ENCODE measurements at places on chromosomes 2 and 18. TPM values are rescaled to one million over a fixed set of nuclear protein-coding genes. Genes with fewer than 3 reads are reported as not detected.

DNA sequence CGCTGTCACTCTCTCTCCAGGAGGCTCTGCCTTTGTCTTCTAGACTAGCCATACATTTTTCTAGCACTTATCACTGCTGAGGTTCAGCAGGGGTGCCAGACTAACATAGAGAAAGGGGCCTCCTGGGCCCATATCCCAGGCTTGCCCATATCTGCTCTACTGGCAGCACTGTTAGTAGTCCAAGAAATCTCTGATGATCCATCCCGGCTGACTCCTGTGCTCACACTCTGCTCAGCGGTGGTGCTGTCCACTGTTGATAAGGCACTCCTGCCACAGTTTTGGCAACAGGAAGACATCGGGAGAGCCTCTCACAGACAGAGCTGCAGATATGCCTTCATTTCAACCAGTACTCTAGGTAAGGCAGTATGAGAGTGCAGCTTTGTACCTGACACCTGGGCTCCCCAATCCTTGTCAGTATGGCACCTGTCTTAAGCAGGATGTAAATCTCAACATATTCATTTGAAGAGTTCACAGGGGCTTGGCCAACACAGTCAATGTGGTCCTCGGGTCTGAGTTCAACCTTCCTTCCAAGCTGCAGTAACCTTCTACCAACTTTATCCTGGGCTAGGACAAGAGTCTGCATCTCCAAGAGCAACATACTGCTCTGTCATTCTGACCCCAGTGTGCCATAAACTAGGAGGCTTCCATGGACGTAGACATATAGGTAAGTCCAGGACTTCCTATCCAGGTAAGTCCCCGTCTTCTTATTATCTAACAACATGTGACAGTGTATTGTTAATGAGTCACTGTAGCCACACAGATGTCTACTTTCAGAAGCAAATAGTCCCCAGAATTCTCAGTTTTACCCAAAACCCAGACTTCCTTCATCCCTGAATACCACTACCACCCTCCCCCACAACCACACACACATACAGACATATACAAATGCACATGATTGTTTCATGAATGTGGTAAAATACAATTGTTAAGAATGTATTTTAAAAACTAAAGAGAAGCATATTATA lies 16.2 kb downstream of the KLF7 start:
- H3K4me3 ChIP-seq, result no peak overlapping the region
- peak overlapping the region; percentile 89 for H3K27ac ChIP-seq
- H3K4me1 ChIP-seq, result peaks cover 64% of the 10 kb centered on the region

The RAB17 gene
- 10.6 TPM for total RNA-seq

The HOXD8 gene
- total RNA-seq, result not detected

DNA sequence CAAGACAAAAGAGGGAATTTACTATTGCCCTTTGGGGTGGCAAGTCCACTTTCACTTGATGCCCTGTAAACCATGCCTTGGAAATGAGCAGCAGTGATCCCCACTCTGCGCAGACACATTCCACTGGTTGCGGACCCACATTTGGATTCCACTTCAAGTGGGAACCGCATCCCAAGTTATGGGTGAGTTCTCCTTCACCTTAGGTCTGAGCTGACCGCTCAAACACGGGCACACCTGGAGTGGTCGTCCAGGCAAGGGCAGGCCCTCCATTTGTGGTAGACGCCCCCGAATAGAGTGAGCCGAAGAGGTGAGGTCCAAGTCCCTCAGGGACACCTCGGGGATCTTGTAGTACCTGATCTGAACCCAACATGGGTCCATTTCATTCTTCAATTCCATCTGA lies 9.8 kb upstream of the AGXT start:
- H3K4me3 ChIP-seq, result no peak overlapping the region
- no peaks in the 10 kb centered on the region for H3K4me1 ChIP-seq
- DNase-seq, result no peak
- no peaks in the 10 kb centered on the region for H3K27me3 ChIP-seq
- H3K36me3 ChIP-seq, result no peaks in the 10 kb centered on the region
- H3K27ac ChIP-seq, result no peak overlapping the region

GRCh38 chr2:120371969-120372625 lies 26.2 kb downstream of the INHBB start:
- H3K27me3 ChIP-seq, result peaks cover under 1% of the 10 kb centered on the region
- H3K4me1 ChIP-seq, result no peaks in the 10 kb centered on the region
- no peak for DNase-seq
- H3K36me3 ChIP-seq, result no peaks in the 10 kb centered on the region
- H3K27ac ChIP-seq, result no peak overlapping the region

DNA sequence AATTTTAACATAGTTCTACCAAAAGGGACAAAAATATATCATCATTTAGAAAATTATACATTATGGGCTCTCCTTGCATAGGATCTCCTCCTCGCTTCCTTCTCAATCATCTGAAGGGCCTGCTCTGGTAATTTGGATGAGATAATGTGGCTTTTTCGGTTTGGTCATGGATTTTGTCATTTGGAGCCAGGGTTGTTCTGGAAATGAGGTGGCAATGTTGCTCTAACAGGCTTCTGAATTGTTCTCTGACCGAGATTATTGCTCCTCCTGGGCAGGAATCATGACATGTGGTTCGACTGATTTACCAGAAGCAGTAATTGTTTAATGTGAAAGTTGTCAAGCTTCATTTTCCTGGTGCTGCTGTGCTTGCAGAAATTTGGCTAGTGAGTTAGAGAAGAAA lies 194.7 kb upstream of the ERBB4 start:
- H3K4me1 ChIP-seq, result no peaks in the 10 kb centered on the region
- H3K27me3 ChIP-seq, result no peaks in the 10 kb centered on the region
- no peaks in the 10 kb centered on the region for H3K36me3 ChIP-seq

DNA sequence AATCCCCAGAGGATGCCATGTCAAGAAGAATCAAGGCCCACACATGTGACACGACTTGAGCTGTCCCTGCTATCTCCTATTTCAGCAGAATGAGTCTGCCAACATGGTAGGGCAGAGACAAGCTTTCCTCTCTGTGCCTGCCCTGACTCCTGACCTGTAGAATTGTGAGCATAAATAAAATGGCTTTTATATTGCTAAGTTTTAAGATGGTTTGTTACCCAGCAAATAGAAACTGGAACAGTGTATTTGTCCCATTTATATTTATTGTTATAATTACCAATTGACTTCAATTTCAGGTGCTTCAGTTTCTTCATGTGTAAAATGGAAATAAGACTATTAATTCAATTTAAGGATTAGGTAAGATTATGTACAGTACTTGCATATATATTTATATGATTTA lies 90.5 kb downstream of the ASB1 start:
- DNase-seq, result no peak
- H3K27me3 ChIP-seq, result no peaks in the 10 kb centered on the region
- H3K4me3 ChIP-seq, result no peak overlapping the region
- no peaks in the 10 kb centered on the region for H3K4me1 ChIP-seq
- H3K36me3 ChIP-seq, result no peaks in the 10 kb centered on the region

GRCh38 chr2:112493048-112493447 lies 11.1 kb downstream of the TTL start:
- no peaks in the 10 kb centered on the region for H3K4me1 ChIP-seq
- DNase-seq, result no peak
- H3K36me3 ChIP-seq, result peaks cover 25% of the 10 kb centered on the region
- no peak overlapping the region for H3K27ac ChIP-seq
- no peaks in the 10 kb centered on the region for H3K27me3 ChIP-seq

- peak; percentile 23 for DNase-seq
- no peaks in the 10 kb centered on the region for H3K4me1 ChIP-seq
- no peak overlapping the region for H3K4me3 ChIP-seq
- no peaks in the 10 kb centered on the region for H3K36me3 ChIP-seq
- H3K27me3 ChIP-seq, result peaks cover 15% of the 10 kb centered on the region
These were observed 94.6 kb downstream of the NYAP2 start for GRCh38 chr2:225494100-225494459.

The EPB41L3 gene
- not detected for total RNA-seq

GRCh38 chr2:169590804-169591203 lies 6.7 kb downstream of the PPIG start:
- no peak for DNase-seq
- no peaks in the 10 kb centered on the region for H3K4me1 ChIP-seq
- H3K27ac ChIP-seq, result no peak overlapping the region
- H3K27me3 ChIP-seq, result no peaks in the 10 kb centered on the region

The HOXD3 gene
- total RNA-seq, result not detected

- H3K4me3 ChIP-seq, result no peak overlapping the region
- peaks cover 3% of the 10 kb centered on the region for H3K36me3 ChIP-seq
- peaks cover 32% of the 10 kb centered on the region for H3K4me1 ChIP-seq
These were observed 654.8 kb downstream of the SLC4A3 start for GRCh38 chr2:220282236-220282635.

The HAAO gene
- total RNA-seq, result not detected

GRCh38 chr2:191833356-191833755 lies 13.5 kb downstream of the CAVIN2 start:
- H3K36me3 ChIP-seq, result peaks cover 25% of the 10 kb centered on the region
- no peaks in the 10 kb centered on the region for H3K4me1 ChIP-seq
- no peaks in the 10 kb centered on the region for H3K27me3 ChIP-seq
- H3K27ac ChIP-seq, result no peak overlapping the region
- no peak for DNase-seq
- H3K4me3 ChIP-seq, result no peak overlapping the region

- peak; percentile 51 for DNase-seq
- H3K27me3 ChIP-seq, result no peaks in the 10 kb centered on the region
- H3K4me3 ChIP-seq, result no peak overlapping the region
These were observed 324.5 kb upstream of the THUMPD2 start for GRCh38 chr2:40103590-40103989.

All from MCF 10A (cell line).